DMS53 (cell line): ENCODE measurements at places on chromosomes 3 and 15.

GRCh38 chr3:52415800-52416199 is 29.1 kb downstream of the SEMA3G start:
- no peak for DNase-seq

DNA sequence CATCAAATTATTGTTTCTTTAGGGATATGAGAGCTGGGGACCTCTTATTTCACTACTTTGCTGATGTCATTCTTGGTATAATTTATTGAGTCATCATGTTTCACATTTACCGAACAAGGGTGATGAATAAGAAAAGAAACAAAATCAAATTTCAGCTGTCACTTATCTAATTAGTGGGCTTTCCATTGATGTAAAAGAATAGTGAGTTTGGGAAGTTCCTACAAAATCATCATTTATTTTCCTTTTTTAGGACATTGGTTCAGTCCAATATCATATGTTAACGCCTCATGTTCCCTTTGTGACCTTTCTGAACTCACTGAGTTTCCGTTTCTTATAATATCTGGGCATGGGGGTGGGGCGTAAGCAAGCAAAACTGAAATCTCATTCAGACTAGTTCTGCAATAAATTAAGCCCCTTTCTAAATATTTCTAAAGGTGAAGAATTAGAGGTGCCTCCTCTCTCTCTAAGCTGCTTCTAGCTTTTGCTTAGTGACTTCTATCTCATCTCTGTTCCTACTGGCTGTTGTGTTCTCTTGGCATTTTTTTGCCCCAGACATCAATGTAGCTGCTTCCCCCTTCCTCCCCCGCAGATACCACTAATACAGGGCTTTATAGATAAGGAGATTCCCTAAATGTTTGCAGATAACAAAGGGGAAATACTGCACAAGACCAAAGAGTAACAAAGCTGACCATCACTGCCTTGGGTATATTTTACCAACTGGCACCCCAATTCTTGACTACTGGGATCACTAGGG is 238.0 kb upstream of the CTNNB1 start:
- no peak for DNase-seq

GRCh38 chr3:14678015-14678503 is 3.1 kb downstream of the C3orf20 start:
- no peak for DNase-seq

- DNase-seq: no peak
These were observed 482.5 kb downstream of the FOXP1 start for GRCh38 chr3:71101014-71101413.

GRCh38 chr15:73867956-73868355 is 5.4 kb upstream of the TBC1D21 start:
- DNase-seq: no peak

- no peak for DNase-seq
These were observed 40.0 kb downstream of the FMN1 start for GRCh38 chr15:33154351-33155166.

DNA sequence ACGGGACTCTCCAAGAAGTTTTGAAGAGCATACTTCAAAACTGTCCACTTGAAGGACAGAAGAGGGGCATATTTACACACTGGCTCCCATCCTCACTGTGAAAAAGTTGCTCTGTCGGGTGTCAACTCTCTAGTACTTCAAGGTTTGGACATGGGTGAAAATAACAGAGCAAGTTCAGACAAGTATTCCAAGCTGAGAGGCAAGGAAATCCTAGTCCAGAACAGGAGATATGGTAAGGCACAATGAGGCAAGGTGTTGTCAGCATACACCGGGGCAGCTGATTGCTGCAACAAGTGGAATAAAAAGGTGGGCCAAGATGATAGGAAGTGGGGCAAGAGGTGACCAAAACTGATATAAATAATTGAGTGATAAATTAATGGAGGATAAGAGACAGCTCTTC is 4.8 kb upstream of the TFDP2 start:
- no peak for DNase-seq

DNA sequence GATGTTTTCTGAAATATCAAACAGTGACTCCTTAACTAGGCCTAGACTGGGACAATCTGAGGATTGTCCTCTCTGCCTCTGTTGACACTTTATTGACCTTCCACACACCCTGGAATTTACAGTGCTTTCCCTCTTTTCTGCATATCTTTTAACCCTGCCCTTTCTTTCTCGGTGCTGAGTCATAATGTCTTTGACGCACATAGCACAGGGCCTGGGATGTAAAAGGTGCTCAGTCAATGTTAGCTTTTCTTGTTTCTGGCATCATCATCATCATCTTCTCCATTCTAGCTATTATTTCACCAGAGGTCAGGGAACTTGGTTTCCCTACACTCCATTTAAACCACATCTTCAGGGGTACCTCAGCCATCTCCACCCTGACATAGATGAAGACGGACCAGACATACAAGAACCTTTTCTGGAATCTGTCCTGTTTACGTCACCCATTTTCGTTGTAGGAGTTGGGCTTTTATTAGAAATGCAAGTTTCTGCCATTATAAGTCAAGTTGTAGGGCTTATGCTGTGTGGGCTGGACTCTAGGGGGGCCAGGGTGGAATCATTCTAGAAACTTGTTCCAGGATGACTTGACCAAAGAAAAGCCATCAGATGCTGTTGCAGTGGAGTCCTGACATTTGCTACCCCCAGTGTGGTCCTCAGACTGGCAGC is 46.6 kb downstream of the ZBTB38 start:
- DNase-seq: no peak

DNA sequence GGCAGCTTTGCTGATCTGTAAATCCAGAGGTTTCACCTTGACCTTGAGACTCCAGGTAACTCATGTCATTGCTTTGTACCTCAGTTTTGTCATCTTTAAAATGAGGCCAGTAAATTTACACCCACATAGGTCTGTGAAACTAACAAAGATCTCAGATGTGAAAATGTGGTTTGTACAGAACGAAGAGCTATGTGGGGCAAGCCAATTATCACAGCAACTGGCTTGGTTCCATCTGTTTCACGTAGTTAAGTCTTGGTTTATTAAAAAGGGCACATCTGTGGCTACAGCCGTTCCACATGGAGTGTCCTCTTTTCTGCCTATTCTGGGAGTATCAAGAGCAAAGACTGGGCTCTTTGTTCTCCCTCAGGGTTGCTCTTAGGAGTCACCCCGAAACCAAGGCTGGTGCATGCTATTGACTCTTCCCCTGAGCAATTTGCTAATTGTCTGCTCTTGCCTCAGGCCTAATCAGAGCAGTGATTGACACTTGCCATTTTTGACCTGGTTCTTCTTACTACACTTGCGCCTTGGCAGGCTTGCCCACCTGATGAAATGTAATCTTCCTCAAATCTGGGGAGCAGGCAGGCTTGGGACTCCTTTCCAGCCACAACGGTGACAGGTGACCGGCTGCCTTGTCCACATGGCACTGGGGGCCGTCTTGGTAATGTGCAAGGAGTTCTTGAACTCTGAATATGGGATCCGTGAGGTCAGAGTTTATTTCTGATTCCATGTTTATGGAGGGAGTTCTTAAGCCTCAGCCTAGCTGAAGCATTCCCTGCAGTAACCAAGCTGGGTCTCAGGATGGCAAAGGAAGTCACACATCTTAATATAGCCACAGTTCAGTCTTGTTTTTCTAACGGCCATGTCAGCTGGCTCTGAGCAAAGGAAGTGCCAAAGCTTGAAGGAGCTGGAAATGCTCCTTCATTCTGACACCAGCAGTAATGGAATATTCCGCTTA is 40.1 kb downstream of the EAF1 start:
- no peak for DNase-seq

GRCh38 chr3:63328365-63328764 is 50.3 kb downstream of the SYNPR start:
- no peak for DNase-seq

DNA sequence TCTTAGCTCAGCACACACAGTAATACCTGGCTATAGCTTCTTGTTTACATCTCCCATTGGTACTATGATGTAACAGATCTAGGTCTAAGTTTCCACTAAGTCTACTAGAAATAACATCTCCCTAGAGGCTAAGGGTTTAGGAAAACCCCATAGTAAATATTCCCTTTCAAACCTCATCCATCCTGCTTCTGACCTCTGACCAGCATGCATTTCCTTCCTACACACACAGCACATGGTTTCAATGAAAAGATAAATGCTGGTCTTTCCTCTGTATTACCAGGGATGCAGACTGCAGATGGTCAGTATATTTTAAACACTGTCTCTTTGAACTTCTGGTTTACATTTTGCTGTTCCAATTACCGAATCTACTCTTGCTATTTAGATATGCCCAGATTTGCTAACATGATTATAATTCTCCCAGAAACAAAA is 96.6 kb downstream of the EFL1 start:
- no peak for DNase-seq

GRCh38 chr3:196120291-196120951 is 38.5 kb upstream of the TFRC start:
- DNase-seq: no peak

DNA sequence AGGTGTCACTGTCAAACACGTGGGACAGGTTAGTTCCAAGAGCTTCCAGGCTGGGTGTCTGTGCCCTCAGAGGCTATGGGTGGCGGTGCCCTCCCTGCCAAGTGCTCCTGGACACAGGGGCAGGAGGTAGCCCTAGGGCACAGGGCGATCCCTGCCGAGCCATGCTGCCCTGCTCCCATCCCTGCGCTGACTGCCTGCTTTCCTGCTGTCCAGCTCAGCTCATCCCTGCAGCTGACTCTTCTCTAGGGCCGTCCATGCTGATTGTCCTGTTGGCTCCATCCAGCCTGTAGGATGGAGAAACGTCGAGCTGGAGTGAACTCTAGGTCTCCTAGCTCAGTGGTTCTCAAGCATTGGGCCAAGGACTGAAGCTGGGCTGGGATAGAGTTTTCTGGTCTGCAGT is 3.7 kb downstream of the PDIA5 start:
- DNase-seq: no peak

DNA sequence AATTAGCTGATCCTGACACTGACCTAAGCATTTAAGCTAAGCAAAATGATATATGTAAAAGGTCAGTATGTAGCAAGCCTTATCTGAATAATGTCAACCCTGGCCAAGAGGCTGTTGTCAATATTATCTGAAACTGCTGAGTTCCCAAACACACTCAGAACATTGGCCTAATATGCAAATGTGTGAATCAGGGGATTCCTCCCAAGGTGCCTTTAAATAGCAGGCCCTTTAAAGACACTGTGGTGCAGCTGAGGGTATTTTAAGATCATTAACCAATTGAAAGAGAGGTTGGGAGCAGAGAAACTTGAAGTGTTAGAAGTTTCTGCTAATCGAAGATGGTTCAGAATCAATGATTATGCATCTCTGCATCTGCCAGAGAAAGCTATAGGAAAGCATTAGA is 207.0 kb downstream of the NTRK3 start:
- DNase-seq: no peak

DNA sequence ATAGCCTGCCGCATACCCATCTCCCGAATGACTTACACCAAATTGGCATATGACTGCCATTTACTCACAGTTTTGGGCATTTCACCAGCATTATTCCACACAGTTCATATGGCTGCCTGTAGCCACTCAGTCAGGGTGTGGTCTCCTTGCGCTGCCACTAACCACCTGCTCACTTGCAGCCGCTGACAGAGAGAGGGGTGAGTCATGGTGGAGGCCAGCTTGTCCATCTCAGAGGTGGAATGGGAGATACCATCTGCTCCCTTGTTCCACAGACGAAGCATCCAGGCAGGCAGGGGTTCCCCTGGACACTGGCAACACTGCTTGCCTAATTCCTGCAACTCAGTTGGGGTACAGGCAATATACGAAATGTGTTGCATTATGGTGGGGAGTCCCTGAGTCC is 15.6 kb downstream of the CCRL2 start:
- peak; percentile 84 for DNase-seq

DNA sequence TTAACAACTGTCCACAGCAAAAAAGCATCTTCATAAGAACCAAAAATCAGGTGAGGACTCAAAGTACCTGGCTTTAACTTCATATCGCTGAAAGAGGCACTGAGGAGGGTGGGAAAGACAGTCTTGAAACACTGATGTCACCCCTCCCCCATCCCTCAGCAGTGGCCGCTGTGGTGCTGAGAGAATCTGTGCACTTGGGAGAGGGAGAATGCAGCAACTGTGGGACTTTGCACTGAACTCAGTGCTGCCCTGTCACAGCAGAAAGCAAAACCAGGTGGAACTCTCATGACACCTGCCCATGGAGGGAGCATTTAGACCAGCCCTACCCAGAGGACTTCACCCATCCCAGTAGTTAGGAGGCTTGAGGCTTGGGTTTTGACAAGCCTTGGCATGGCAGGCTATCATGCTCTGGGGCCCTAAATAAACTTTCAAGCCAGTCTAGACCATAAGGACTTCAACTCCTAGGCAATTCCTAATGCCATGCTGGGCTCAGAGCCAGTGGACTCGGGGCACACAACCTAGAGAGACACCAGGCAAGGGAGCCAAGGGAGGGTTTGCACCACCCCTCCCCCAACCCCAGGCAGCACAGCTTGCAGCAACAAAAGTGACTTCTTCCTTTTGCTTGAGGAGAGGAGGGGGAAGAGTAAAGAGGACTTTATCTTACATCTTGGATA is 6.1 kb upstream of the ZSCAN2 start:
- no peak for DNase-seq

DNA sequence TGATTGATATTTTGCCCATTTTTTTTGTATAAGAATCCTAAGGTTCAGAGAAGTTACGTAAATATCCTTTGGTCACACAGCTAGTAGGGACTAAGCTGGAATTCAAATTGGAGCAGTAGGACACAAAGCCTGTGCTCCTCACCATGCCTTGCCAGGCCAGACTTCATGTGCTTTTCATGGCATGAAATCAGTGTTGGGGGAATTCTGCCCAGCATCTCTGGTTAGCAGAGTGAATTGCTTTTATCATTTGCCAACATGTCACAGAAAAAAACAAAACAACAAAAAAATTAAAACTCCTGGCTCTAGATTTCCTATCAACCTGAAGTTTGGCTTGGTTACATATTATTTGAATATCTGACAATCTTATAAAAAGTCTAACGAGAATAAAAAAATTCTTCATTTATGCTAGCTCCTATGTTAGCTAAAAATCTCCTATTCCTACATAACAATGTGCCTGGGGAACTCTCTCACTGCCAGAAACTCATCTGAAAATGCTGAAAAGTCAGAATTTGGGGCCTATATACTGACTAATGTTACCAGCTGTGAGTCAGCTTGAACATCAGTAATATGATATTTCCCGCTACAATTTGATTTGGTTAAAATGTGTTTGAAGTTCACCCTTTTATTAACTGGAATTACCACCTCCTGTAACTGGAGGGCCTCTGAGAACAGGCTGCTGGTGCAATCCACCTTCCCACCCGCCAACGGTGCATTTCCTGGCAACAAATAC is 141.7 kb downstream of the TIGIT start:
- peak; percentile 1 for DNase-seq

- DNase-seq: no peak
These were observed 108.6 kb downstream of the AKAP13 start for GRCh38 chr15:85488997-85489396.

- DNase-seq: peak; percentile 41
These were observed 122.4 kb downstream of the THSD4 start for GRCh38 chr15:71237456-71238188.
